SK-N-DZ (cell line): ENCODE measurements at places on chromosomes 5 and 9.

GRCh38 chr5:152595405-152595804 lies 190.3 kb upstream of the NMUR2 start:
- no peak for DNase-seq

- DNase-seq: no peak
These were observed 104.1 kb downstream of the CD180 start for GRCh38 chr5:67092535-67092934.

DNA sequence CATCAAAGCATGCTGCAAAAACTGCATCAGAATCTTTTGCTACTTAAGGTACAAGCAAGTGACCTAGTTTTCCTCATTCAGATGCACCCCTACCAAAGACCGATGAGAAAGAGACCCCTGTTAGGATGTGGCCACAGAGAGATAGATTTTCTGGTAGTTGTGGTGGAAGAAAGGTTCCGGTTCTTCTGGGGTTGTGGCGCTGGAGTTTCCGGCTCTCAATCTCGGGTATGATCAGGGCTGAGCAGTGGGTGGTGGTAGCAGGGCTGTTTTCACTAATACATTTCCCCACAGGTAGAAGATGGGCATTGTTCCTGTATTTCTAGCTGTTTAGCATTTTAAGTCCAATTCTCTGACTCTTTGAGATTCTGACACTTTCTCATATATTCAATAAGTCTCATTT lies 58.4 kb downstream of the PCSK1 start:
- no peak for DNase-seq

- DNase-seq: no peak
These were observed 21.9 kb downstream of the MARCHF3 start for GRCh38 chr5:127008300-127008975.

GRCh38 chr5:180563994-180564393 lies 27.3 kb downstream of the SCGB3A1 start:
- DNase-seq: no peak

DNA sequence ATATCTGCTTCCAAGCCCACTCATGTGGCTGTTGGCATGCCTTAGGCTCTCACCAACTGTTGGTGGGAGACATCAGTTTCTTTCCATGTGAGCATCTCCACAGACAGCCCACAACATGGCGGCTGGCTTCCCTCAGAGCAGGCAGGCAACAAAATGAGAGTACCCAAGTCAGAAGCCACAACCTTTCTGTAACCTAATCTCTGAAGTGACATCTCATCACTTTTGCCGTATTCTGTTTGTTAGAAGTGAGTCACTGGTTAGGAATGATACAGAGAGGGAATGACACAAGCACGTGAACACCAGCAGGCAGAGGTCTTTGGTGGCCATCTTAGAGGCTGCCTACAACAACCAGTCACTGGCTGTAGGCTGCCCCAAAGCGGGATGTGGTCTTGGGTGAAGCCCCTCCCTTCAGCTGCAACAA lies 88.6 kb upstream of the RASGRF2 start:
- no peak for DNase-seq

DNA sequence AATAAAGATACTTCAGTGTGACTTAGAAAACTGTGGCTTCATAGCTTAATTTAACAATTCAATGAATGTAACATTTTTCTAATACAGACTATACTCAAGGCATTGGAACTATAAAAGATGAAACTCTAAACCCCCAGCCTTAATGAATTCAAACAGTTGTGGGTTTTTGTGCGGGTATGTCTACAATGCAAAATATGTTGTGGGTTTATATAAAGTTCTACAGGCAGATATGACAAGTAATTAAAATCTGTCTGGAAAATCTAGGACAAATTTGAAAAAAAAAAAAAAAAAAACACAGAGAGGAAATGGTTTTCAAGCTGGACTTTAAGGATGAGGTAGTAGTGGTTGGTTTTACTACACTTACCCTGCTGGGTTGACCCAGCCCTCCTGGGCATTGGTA lies 467.5 kb upstream of the TLE4 start:
- DNase-seq: no peak

DNA sequence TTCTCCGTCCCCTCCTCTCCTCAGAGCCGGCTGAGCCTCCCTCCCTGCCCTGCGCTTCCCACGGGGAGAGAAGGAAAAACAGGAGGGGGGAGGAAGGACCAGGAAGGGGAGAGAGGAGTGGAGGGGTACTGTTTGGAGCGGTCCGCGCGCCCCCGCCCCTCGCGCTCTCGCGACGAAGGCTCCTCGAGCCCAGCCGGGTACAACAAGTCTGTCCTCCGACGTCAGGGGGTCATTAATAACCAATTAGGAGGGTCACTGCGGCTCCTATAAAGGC lies 480 bp upstream of the PRDM12 start:
- DNase-seq: no peak

DNA sequence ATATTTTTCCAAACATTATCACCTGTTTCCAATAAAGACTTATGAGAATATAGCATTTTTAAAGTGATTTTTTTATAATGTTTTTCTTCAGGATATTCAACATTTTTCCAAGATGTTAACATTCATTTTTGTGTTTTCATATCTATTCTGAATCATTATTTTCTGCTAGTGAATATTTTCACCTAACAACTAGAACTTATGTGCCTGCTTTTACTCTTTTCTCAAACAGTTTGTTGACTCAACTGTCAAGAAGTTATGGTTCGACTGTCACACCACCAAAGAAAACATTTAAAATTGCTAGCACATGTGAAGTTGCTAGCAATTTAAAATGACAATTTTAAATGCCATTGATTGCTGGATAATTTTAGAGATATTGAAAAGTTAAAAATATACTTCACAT lies 343.3 kb upstream of the CDH9 start:
- no peak for DNase-seq

DNA sequence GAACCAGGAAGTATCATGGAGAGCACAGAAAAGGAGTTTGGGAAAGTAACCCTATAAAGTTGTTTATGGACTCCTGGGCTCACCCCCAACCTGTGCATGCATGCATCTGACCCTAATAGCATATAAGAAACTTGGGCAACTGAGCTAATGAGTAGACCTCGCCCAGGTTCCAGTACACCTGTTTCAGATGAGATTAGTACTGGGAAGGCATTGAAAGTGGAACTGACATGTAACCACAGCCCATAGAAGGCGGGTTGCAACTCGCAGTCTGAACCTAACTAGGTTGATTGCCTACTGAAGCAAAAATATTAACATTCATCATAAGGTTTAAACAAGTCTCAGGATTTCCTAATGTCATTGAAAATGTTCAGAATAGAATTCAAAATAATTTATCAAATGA lies 87.0 kb downstream of the WNK2 start:
- DNase-seq: no peak

DNA sequence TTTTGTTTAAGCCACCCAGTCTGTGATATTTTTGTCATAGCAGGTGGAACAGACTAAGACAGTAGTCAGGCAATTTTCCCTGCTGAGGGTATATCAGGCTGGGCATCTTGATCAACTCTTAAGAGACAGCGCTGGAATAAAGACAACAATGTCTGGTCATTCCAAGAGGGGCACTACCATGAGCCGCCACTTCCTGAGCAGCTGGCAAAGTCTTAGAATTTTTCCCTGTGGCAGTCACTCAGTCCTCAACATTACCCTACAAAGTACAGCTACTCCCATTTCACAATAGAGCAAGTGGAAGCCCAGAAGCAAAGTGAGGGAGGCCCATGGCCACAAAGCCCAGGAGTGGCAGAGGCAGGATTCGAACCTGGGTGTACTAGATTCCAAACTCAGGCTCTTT lies 74.8 kb downstream of the SH3PXD2B start:
- no peak for DNase-seq

DNA sequence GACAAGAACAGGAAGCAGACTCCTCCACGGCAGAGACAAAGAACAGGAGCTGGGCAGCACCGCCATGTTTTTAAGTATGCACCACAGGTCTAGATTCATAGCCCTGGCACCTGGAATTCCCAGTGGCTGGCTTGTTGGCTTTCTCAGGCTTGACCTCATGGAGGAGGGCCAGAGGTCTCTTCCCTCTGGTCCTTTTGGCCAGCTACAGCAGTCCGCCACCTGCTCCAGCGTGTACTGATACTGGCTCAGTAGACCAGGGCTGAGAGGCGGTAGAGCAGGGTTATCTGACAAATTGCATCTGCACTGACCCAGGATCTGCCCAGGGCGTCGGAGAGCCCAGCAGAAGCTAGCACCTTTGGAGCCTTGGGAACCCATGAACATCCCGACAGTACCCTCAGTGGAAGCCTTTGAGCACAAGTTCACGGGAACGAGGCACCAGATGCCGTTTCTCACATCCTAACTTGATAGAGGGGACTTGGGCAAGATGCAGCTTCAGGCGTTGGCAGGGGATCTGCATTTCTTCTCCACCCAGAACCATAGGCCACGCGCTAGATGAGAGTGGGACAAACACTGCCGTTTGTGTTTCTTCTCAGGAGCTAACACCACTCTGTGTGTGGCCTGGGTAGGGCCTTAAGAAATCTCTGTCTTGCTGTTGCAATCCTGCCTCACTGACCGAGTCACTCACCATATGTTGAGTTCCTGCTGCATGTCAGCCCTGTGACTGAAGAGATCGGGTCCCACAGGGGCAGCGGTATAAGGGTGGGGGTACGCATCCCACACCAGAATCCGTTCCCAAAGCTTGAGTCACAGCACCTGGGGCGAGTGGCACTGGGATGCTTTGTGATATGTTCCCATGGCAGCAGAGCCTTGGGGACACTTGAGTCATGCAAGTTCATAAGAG lies 90.3 kb upstream of the OTULINL start:
- no peak for DNase-seq

- peak; percentile 41 for DNase-seq
These were observed 302.7 kb downstream of the PLK2 start for GRCh38 chr5:58156973-58157701.

- no peak for DNase-seq
These were observed 18.2 kb upstream of the CARD19 start for GRCh38 chr9:93077811-93078210.

- no peak for DNase-seq
These were observed 80.2 kb upstream of the TBC1D2 start for GRCh38 chr9:98335661-98336060.

DNA sequence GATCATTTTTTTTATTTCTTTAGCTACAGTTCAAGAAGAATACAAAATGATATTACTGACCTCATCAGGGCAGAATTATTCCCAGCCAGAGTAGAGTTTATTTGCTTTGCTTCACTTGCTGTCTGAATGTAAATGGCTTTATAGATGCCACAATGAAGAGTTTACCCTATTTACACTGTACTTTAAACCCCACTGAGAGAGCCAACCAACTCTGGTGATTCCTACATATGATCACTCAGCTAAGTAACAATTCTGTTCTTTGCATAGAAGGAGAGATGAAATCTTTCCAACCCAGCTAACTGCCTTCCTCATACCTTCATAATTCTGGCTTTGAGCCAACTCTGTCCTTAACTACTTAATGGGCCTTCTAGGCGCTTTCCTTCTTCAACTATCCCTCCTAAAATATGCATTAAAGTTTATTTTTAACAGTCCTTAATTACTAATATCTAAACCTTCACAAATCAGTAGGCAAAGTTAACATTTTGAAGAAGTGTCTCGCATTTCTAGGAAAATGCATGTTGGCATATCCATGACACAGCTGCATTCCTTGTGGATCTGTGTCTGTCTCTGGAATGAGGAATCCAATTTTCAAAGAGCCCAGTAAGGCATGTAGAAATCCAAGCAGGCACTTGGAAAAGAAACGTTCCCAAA lies 284.8 kb upstream of the GRAMD2B start:
- DNase-seq: peak; percentile 22
